ENCODE measurements at places on chromosomes 1 and 21.
A peak's percentile ranks its signal among the peaks of the same experiment; 100 is the strongest.

GRCh38 chr1:176656257-176656995 lies 193.5 kb downstream of the PAPPA2 start:
- DNase-seq: no peak
- peak overlapping the region; percentile 84 for H3K27ac ChIP-seq
- H3K36me3 ChIP-seq: no peaks in the 10 kb centered on the region

DNA sequence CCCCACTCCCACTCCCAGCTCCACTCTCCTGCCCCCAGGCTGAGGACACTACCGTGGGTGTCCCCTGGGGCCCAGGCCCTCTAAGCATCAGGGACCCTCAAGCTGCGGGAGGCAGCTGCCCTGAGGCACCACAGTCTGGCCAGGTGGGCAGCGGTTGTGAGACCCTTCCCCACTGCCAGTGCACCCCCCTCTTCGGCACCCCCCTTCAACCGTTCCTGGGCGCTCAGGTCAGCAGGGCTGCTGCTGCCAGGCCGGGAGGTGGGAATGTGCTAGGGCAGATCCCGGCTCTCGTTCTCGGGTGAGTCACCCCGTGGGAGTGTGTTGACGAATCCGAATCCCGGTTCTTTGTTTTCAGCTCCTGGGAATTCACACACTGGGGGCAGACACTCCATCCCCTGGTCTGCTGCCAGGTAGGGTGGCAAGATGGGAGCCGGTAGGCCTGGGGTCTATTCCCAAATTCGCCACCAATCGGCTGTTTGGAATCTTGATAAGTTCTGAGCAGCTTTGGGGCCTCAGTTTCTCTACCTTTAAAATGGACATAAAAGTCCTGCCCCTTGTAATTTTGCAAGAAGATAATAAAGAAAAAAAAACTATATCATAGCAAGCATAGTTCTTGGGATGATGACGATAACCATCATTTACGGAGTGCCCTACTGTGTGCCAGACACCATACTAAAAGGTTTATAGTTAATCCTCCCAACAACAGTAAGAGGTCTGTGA lies 28.5 kb upstream of the CASZ1 start:
- H3K36me3 ChIP-seq: no peaks in the 10 kb centered on the region
- peaks cover 14% of the 10 kb centered on the region for H3K27me3 ChIP-seq
- H3K4me1 ChIP-seq: peaks cover 5% of the 10 kb centered on the region
- no peak overlapping the region for H3K27ac ChIP-seq
- H3K4me3 ChIP-seq: no peak overlapping the region
- DNase-seq: no peak

DNA sequence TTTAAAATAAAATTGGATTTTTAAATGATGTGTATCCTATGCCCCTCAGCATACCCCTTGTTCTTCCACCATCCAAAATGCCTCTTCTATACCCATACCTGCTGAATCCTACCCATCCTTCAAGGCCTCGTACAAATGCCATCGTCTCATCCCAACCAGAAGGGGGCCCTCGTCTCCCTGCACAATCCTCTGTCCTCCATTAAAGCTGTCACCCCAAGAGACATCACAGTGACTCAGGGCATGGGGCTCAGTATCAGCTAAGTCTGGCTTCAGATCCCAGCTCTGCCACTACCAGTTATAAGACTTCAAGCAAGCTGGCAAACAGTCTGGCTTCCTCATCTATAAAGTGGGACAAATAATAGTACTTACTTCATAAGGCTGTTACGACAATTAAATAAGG lies 23.8 kb downstream of the IGFN1 start:
- H3K36me3 ChIP-seq: no peaks in the 10 kb centered on the region
- no peak overlapping the region for H3K27ac ChIP-seq
- no peaks in the 10 kb centered on the region for H3K27me3 ChIP-seq
- no peaks in the 10 kb centered on the region for H3K4me1 ChIP-seq

GRCh38 chr1:30277415-30277814 lies 446.0 kb downstream of the MATN1 start:
- no peak overlapping the region for H3K4me3 ChIP-seq
- no peaks in the 10 kb centered on the region for H3K36me3 ChIP-seq
- H3K27me3 ChIP-seq: peaks cover 22% of the 10 kb centered on the region

DNA sequence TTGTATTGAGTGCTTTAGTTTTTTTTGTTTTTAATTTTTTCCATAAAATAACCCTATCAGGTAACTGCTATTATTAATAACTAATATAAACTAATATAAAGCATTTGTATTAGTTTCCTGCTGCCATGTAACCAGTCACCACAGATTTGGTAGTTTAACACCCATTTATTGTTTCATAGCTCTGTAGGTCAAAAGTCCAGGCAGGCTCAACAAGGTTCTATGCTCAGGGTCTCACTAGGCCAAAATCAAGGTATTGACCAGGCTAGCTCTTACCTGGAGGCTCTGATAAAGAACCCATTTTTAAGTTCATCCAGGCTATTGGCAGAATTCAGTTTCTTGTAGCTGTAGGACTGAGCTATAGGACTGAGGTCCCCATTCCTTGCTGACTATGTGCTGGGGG lies 189.4 kb downstream of the DAB1 start:
- DNase-seq: no peak
- H3K27ac ChIP-seq: no peak overlapping the region
- no peak overlapping the region for H3K4me3 ChIP-seq

- H3K4me1 ChIP-seq: no peaks in the 10 kb centered on the region
- DNase-seq: no peak
- H3K4me3 ChIP-seq: no peak overlapping the region
- H3K27ac ChIP-seq: no peak overlapping the region
- H3K27me3 ChIP-seq: no peaks in the 10 kb centered on the region
- H3K36me3 ChIP-seq: no peaks in the 10 kb centered on the region
Measured at GRCh38 chr1:92446546-92446945, 40.2 kb downstream of the GFI1 start.

- no peaks in the 10 kb centered on the region for H3K27me3 ChIP-seq
- H3K4me3 ChIP-seq: no peak overlapping the region
- H3K4me1 ChIP-seq: peaks cover 5% of the 10 kb centered on the region
- H3K36me3 ChIP-seq: no peaks in the 10 kb centered on the region
Measured at GRCh38 chr1:47823040-47823808, 174.0 kb downstream of the TRABD2B start.

DNA sequence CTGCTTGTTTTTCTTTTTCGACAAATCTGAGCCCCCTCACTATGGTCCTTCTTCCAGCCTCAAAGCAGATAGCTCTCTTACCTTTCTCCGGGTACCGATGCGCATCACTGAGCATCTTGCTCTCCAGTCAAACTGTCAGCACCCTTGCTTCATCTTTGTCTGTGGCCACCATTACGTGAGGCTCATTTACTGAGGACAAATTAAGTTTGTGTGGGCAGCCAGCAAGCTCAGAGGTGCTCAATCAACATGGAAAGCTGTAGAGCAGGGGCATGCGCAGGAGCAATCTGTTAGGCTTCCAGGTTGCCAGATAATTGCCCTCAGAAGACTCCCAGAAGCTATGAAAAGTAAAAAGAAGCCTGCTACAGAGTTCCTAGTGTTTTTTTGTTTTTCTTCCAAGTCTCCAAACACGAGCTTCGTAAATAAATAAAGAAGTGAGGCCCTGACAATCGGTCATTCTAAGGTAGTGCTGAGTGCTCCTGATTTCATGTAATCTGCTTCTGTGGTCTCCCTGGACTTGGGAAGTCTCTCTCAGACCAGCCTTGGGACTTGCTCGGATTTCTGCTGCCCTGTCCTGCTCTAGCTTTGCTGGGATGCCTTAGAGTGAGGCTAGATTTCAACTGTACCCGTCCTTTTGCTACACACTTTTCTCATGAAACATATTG lies 1.8 kb downstream of the C1orf53 start:
- H3K27ac ChIP-seq: no peak overlapping the region
- no peak for DNase-seq
- no peaks in the 10 kb centered on the region for H3K36me3 ChIP-seq
- H3K4me3 ChIP-seq: no peak overlapping the region

GRCh38 chr1:153494976-153495535 lies 34.6 kb upstream of the S100A7 start:
- DNase-seq: peak; percentile 79
- no peak overlapping the region for H3K4me3 ChIP-seq
- no peak overlapping the region for H3K27ac ChIP-seq

- no peak for DNase-seq
- no peaks in the 10 kb centered on the region for H3K36me3 ChIP-seq
- H3K4me3 ChIP-seq: no peak overlapping the region
- no peak overlapping the region for H3K27ac ChIP-seq
- H3K4me1 ChIP-seq: no peaks in the 10 kb centered on the region
Measured at GRCh38 chr1:108114033-108114599, 86.0 kb downstream of the SLC25A24 start.

- H3K4me1 ChIP-seq: peaks cover 41% of the 10 kb centered on the region
- peaks cover 10% of the 10 kb centered on the region for H3K36me3 ChIP-seq
- DNase-seq: no peak
- no peaks in the 10 kb centered on the region for H3K27me3 ChIP-seq
- no peak overlapping the region for H3K27ac ChIP-seq
Measured at GRCh38 chr1:68165665-68166064, 66.7 kb downstream of the WLS start.

DNA sequence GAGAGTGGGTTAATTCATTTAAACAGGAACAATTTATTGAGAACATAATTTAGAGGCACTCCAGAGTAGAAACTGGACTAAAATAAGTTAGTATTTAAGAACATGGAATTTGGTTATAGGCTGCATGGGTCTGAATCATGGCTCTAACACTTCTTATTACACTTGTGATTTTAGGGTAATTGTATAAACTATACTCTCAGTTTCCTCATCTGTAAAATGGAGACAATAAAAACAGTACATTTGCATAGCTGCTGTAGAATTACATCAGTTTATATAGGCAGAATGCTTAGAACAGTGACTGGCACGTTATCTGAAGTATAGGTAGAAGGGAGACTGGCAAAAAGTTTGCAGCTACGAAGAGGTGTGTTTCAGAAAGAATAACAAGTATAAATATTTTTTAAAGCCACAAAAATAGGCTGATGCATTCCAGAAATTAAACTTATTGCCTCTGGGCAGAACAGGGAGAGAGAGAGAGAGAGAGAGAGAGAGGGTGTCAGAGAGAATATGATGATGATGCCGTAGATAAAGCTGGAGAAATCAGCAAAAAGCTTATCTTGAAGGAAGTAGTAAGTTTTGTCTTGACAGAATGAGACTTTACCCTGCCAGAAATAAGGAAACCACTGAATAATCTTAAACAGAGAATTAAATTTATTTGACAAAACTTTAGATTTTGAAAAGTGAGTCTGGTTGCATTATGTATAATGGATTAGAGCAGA lies 8.1 kb upstream of the OR6K3 start:
- no peaks in the 10 kb centered on the region for H3K4me1 ChIP-seq
- H3K4me3 ChIP-seq: no peak overlapping the region
- no peaks in the 10 kb centered on the region for H3K36me3 ChIP-seq
- no peaks in the 10 kb centered on the region for H3K27me3 ChIP-seq

GRCh38 chr1:214801191-214801590 lies 198.2 kb downstream of the CENPF start:
- DNase-seq: no peak
- H3K27ac ChIP-seq: no peak overlapping the region
- H3K27me3 ChIP-seq: no peaks in the 10 kb centered on the region

DNA sequence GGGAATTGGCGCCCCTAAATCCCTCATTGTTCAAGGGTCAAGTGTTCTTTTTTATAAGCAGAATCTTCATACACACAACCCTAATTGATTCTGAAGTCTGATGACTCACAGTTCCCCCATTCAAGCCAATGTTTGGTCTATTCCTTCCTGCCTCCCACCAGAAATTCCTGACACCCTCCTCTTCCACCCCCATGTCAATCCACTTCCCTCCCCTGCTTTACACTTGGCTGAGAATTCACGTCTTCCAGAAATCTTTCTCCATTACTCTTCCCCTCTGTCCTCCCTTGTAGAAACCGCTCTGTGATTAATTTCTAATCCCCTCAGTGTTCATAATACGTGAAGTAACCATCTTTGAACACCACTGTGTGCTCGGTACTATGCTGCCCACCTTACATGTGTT lies 76.2 kb upstream of the CD34 start:
- DNase-seq: no peak
- H3K36me3 ChIP-seq: no peaks in the 10 kb centered on the region
- H3K27ac ChIP-seq: no peak overlapping the region
- no peak overlapping the region for H3K4me3 ChIP-seq

DNA sequence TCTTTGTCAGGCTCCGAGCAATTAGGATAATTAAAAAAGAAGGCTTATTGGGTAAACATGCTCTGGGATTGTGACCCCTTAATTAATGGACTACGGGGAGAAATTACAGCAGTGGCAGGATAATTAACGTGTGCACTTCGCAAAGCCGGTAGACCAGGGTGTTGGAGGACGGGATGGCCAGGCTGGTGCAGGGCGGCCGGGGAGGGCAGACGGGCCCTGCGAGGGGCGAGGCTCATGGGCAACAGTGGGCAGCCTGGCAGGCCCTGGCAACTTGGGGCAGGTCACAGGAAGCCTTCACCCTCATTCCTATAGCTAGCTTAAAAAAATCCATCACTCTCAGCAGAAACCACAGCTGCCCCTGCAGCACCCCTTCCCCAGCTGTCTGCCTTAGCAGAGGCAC lies 186.2 kb upstream of the ARHGEF16 start:
- H3K27ac ChIP-seq: no peak overlapping the region
- no peaks in the 10 kb centered on the region for H3K36me3 ChIP-seq
- no peaks in the 10 kb centered on the region for H3K27me3 ChIP-seq
- H3K4me1 ChIP-seq: no peaks in the 10 kb centered on the region

GRCh38 chr1:2381741-2382620 lies 9.4 kb downstream of the MORN1 start:
- no peak overlapping the region for H3K27ac ChIP-seq
- DNase-seq: peak; percentile 90
- no peak overlapping the region for H3K4me3 ChIP-seq
- no peaks in the 10 kb centered on the region for H3K36me3 ChIP-seq
- peaks cover 13% of the 10 kb centered on the region for H3K4me1 ChIP-seq

GRCh38 chr1:22949822-22950331 lies 22.8 kb downstream of the LACTBL1 start:
- H3K4me1 ChIP-seq: no peaks in the 10 kb centered on the region
- H3K36me3 ChIP-seq: no peaks in the 10 kb centered on the region
- no peak overlapping the region for H3K4me3 ChIP-seq
- H3K27ac ChIP-seq: no peak overlapping the region
- H3K27me3 ChIP-seq: peaks cover 36% of the 10 kb centered on the region
- DNase-seq: no peak

DNA sequence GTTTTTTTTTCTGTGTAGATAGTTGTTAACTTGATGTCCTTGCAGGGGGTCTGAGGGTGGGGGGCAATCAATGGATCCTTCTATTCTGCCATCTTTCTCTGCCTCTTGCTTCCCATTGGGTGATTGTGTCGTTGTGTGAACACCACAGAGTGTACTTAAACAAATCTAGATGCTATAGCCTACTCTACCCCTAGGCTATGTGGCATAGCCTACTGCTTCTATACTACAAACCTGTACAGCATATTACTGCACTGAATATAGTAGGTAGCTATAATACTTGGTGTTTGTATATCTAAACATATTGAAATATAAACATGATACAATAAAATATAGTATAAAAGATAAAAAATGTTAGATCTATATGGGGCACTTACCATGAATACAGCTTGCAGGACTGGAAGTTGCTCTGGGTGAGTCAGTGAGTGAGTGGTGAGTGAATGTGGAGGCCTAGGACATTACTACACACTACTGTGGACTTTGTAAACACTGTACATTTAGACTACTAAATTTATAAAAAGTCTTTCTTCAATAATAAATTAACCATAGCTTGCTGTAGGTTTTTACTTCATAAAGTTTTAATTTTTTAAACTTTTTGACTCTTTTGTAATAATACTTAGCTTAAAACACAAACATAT lies 105.4 kb downstream of the CENPF start:
- no peak overlapping the region for H3K27ac ChIP-seq
- no peaks in the 10 kb centered on the region for H3K27me3 ChIP-seq
- no peak overlapping the region for H3K4me3 ChIP-seq
- no peaks in the 10 kb centered on the region for H3K36me3 ChIP-seq
- DNase-seq: no peak

GRCh38 chr21:17045214-17045853 lies 467.5 kb upstream of the CXADR start:
- no peaks in the 10 kb centered on the region for H3K4me1 ChIP-seq
- no peaks in the 10 kb centered on the region for H3K27me3 ChIP-seq
- no peaks in the 10 kb centered on the region for H3K36me3 ChIP-seq
- no peak overlapping the region for H3K27ac ChIP-seq
